ENCODE measurements at places on chromosomes 12 and 14. TPM values are rescaled to one million over a fixed set of nuclear protein-coding genes. Genes with fewer than 3 reads are reported as not detected.

DNA sequence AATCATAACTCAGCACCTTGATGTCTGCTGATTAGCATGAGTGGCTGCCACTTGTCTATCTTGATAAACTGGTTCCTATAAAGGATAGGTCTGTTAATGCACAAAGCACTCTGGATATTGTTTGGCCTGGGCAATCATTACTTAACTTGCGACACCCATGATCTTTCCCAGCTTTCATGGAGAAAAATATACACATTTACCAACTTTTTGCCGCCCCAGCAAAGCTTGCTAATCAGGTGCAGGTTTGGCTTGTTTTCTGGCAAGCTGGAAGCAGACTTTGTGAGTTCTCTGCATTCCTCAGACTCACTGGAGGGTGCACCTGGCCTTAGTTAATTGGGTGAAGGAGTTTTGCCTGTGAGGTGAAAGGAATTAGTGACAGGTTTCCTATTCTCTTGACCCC lies 1126.4 kb upstream of the FLRT2 start:
- H3K4me3 ChIP-seq: no peak overlapping the region
- H3K27me3 ChIP-seq: no peaks in the 10 kb centered on the region
- no peaks in the 10 kb centered on the region for H3K4me1 ChIP-seq
- no peaks in the 10 kb centered on the region for H3K36me3 ChIP-seq
- DNase-seq: no peak

DNA sequence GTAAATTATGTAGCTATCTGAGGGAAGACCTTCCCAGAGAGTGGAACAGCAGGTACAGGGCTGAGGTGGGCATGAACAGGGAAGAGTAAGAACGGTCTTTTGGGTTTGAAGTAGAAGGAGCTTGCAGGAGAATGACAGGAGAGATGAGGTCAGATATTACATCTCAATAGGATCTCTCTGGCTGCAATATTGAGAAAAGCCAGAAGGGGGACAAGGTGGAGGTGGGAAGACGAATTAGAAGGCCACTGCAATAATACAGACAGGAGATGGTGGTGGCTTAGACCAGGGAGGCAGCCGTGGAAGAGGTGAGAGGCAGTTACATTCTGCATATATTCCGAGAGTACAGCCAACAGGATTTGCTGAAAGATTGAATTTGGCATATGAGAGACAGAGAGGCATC lies 310.2 kb downstream of the APAF1 start:
- H3K4me3 ChIP-seq: no peak overlapping the region
- H3K27me3 ChIP-seq: no peaks in the 10 kb centered on the region
- no peaks in the 10 kb centered on the region for H3K36me3 ChIP-seq
- no peak for DNase-seq
- no peak overlapping the region for H3K27ac ChIP-seq
- H3K4me1 ChIP-seq: no peaks in the 10 kb centered on the region

DNA sequence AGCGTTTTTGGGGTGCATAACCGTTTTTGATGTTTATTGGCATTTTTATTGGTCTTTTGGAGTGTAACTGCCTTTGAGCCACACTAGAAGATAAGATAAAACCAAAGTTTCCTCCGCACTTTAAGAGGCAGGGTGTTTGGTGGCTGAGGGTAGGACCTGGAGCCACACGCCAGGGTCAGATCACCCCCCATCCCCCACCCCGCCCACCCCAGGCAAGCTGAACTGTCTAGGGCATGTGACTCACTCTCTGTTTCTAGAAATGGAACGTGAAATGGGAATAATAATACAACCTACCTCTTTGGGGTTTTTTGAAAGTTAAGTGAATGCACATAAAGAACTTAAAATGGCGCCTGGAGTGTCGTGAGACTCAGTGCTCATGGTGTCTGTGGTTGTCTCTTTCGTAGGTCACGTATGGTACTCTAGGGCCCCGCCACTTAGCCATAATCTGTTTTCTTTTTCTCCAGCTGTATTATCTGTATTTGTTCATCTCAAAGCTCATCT lies 56.0 kb downstream of the PPP2R5C start:
- no peaks in the 10 kb centered on the region for H3K36me3 ChIP-seq
- peaks cover 91% of the 10 kb centered on the region for H3K4me1 ChIP-seq
- peak; percentile 37 for DNase-seq
- peak overlapping the region; percentile 96 for H3K27ac ChIP-seq
- H3K4me3 ChIP-seq: peak overlapping the region; percentile 48

- no peak for DNase-seq
- H3K27ac ChIP-seq: no peak overlapping the region
- H3K4me1 ChIP-seq: no peaks in the 10 kb centered on the region
Measured at GRCh38 chr14:90246936-90247335, 9.4 kb upstream of the PSMC1 start.

DNA sequence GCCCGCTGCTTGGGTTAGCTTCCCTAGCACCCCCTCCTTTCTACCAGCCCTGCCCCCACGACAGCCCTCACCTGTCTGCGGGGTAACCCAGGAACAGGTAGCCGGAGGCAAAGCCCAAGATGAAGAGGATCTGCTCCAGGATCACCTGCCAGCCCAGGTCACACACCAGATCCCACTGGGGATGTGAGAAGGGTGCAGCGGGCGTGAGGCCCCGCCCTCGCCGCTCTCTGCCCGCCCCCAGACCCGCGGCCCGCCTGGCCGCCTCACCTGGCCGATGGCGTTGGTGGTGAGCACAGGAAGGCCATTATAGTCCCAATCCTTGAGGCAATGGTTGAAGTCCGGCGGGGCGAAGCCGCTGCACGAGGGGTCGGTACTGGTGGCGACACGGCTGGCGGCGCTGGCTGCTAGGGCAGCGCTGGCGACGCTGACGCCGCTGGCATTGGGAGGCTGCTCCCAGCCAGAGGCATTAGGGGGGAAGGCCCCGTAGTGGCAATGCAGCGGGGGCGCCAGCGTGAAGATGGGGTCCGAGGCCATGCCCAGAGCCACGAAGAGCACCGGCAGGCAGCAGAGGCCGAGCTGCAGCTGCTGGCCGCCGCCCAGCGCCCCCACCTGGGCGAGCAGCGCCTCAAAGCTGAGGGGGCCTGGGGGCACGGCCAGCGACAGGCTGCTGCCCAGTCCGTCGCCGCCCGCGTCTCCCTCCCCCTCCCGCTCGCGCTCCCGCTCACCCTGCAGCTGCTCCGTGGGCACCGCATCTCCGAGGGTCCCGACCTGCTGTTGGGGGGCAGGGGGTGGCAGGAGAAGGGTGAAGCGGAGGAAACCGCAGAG lies 794 bp downstream of the SLC22A17 start:
- no peaks in the 10 kb centered on the region for H3K27me3 ChIP-seq
- H3K4me3 ChIP-seq: peak overlapping the region; percentile 44
- peak; percentile 6 for DNase-seq
- no peaks in the 10 kb centered on the region for H3K36me3 ChIP-seq
- H3K4me1 ChIP-seq: peaks cover 4% of the 10 kb centered on the region

Gene BMAL2
- 21.6 TPM for total RNA-seq

GRCh38 chr12:39127401-39127800 lies 222.0 kb upstream of the CPNE8 start:
- no peaks in the 10 kb centered on the region for H3K4me1 ChIP-seq
- no peak for DNase-seq
- H3K27ac ChIP-seq: no peak overlapping the region
- H3K27me3 ChIP-seq: no peaks in the 10 kb centered on the region

- peaks cover 28% of the 10 kb centered on the region for H3K4me1 ChIP-seq
- no peaks in the 10 kb centered on the region for H3K27me3 ChIP-seq
- no peak overlapping the region for H3K4me3 ChIP-seq
- peaks cover 31% of the 10 kb centered on the region for H3K36me3 ChIP-seq
Measured at GRCh38 chr12:128810182-128811127, 13.3 kb downstream of the SLC15A4 start.

DNA sequence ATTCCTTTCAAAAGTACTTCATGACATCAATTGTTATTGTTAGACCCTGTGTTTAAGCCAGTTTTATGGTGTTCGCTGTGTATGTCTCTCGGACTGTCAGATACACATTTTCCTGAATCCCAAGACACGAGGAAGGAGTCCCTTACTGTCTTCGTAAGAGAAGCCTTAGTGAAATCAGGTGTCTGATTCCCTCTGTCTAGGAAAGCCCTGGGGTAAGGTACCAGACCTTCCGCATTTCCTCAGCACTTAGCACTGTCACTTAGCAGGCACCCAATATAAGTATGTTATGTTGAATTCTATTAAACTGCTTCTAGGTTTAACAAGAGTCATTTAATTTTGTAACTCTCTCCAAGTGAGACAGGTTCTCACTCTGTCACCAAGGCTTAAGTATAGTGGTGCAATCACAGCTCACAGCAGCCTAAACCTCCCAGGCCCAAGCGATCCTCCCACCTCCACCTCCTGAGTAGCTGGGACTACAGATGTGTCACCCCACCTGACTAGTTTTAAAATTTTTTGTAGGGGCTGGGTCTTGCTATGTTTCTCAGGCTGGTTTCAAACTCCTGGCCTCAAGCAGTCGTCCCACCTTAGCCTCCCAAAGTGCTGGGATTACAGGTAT lies 111.0 kb downstream of the BBS10 start:
- no peak overlapping the region for H3K4me3 ChIP-seq
- H3K27ac ChIP-seq: no peak overlapping the region
- H3K27me3 ChIP-seq: no peaks in the 10 kb centered on the region
- no peaks in the 10 kb centered on the region for H3K36me3 ChIP-seq

- H3K4me1 ChIP-seq: no peaks in the 10 kb centered on the region
- no peaks in the 10 kb centered on the region for H3K27me3 ChIP-seq
- H3K4me3 ChIP-seq: no peak overlapping the region
- H3K36me3 ChIP-seq: no peaks in the 10 kb centered on the region
Measured at GRCh38 chr14:62604524-62604923, 440.7 kb downstream of the KCNH5 start.

Gene LALBA
- total RNA-seq: not detected

GRCh38 chr12:19654650-19655376 lies 215.5 kb downstream of the AEBP2 start:
- H3K4me1 ChIP-seq: no peaks in the 10 kb centered on the region
- H3K4me3 ChIP-seq: no peak overlapping the region
- H3K27me3 ChIP-seq: no peaks in the 10 kb centered on the region
- no peaks in the 10 kb centered on the region for H3K36me3 ChIP-seq

- H3K4me1 ChIP-seq: no peaks in the 10 kb centered on the region
- no peak overlapping the region for H3K4me3 ChIP-seq
- H3K36me3 ChIP-seq: peaks cover 44% of the 10 kb centered on the region
- no peaks in the 10 kb centered on the region for H3K27me3 ChIP-seq
Measured at GRCh38 chr12:50992819-50993218, 33.4 kb downstream of the SLC11A2 start.

Gene RHEBL1
- total RNA-seq: 10.2 TPM

Gene NT5DC3
- 10.0 TPM for total RNA-seq

DNA sequence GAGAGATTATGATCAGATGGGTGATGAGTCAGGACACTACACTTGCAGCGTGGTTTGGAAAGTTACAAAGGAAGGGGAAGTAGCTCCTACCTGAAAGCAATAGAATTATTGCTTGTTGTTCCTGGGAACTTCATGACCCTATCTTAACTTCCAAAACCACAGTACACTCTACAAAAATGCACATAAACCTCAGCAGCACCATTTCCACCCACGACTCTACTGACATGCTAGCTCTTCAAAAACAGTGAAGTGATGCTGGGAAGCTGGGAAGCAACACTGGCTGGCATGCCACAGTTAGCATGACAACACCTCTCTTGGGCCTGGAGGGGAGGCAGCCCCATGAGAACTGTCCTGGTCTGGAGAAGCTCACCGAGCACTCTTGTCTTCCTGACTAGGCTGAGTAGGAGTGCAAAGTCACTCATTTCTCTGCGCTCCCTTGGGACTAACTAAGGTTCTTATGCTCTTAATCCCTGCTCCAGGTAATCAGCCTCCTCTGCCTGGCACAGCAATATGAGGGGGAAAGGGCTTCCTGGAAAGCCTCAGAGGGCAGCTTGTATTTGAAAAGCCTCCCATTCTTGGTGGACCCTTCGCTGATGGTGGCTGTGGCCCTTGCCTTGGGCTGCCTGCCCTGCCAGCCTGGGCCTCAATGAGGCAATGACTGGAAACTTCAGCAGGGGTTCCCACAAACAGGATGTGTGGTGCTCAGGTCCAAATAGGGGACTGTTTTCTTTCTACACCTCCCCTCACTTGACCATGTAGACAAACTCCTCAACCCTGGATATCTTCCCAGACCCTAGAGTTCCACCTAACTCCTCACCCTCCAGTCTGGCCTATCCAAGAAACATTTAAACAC lies 1.2 kb downstream of the KRT3 start:
- H3K36me3 ChIP-seq: no peaks in the 10 kb centered on the region
- H3K27me3 ChIP-seq: peaks cover 8% of the 10 kb centered on the region
- H3K27ac ChIP-seq: no peak overlapping the region
- DNase-seq: no peak
- no peaks in the 10 kb centered on the region for H3K4me1 ChIP-seq

DNA sequence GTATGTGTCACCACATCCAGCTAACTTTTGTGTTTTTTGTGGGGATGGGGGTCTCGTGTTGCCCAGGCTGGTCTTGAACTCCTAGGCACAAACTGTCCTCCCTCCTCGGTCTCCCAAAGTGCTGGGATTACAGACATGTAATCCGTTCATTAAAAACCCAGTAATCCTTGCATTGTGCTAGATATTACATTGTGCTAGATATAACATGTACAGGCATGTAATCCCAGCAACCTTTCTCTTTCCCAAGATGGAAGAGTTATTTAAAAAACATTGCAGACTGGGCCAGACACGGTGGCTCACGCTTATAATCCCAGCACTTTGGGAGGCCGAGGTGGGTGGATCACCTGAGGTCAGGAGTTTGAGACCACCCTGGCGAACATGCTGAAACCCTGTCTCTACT lies 19.7 kb downstream of the ELK3 start:
- DNase-seq: no peak
- H3K4me3 ChIP-seq: no peak overlapping the region
- H3K27me3 ChIP-seq: no peaks in the 10 kb centered on the region
- H3K4me1 ChIP-seq: peaks cover 61% of the 10 kb centered on the region

Gene IGF1
- 0.28 TPM for total RNA-seq

GRCh38 chr12:10618338-10618987 lies 5.1 kb upstream of the MAGOHB start:
- no peaks in the 10 kb centered on the region for H3K27me3 ChIP-seq
- no peak overlapping the region for H3K27ac ChIP-seq
- no peaks in the 10 kb centered on the region for H3K36me3 ChIP-seq
- no peak for DNase-seq
- peaks cover 4% of the 10 kb centered on the region for H3K4me1 ChIP-seq

DNA sequence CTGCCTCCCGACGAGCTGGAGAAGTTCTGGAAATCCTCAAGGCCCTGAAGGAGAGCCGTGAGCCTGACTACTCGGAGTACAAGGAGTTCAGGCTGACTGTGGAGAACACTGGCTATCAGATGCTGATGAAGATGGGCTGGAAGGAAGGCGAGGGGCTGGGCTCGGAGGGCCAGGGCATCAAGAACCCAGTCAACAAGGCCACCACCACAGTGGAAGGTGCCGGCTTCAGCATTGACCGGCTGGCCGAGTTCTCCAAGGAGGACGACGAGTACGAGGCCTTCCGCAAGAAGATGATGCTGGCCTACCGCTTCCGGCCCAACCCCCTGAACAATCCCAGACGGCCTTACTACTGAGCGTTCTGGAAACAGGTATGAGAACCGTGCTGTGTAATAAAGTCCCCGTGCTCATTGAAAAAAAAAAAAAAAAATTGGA lies 366.1 kb upstream of the ATXN7L3B start:
- no peaks in the 10 kb centered on the region for H3K36me3 ChIP-seq
- no peak for DNase-seq
- no peaks in the 10 kb centered on the region for H3K4me1 ChIP-seq
- H3K4me3 ChIP-seq: no peak overlapping the region
- peak overlapping the region; percentile 63 for H3K27ac ChIP-seq
- no peaks in the 10 kb centered on the region for H3K27me3 ChIP-seq

- H3K27ac ChIP-seq: no peak overlapping the region
- H3K27me3 ChIP-seq: peaks cover 22% of the 10 kb centered on the region
- no peak overlapping the region for H3K4me3 ChIP-seq
- no peaks in the 10 kb centered on the region for H3K4me1 ChIP-seq
- H3K36me3 ChIP-seq: no peaks in the 10 kb centered on the region
Measured at GRCh38 chr14:99654235-99654985, 9.5 kb downstream of the HHIPL1 start.

Gene APAF1
- 13.9 TPM for total RNA-seq
